Stimulated activated CD4-positive, alpha-beta T cell treated with anti-CD3 and anti-CD28 coated beads, Interleukin-1b, Interleukin-23, amount 100 ng/mL, for 1 hour (primary cell): ENCODE measurements at places on chromosomes 1 and 21.

- DNase-seq = no peak
Observed at GRCh38 chr1:247164694-247165093, 7.1 kb downstream of the ZNF124 start.

GRCh38 chr1:192545896-192546521 is 29.6 kb upstream of the RGS1 start:
- DNase-seq = no peak

GRCh38 chr1:27602462-27603308 is 1.3 kb downstream of the AHDC1 start:
- no peak for DNase-seq

- DNase-seq = no peak
Observed at GRCh38 chr1:223631956-223632355, 33.5 kb downstream of the CAPN8 start.

- no peak for DNase-seq
Observed at GRCh38 chr1:158002022-158002630, 8.7 kb downstream of the KIRREL1 start.

- no peak for DNase-seq
Observed at GRCh38 chr1:24868016-24868875, 61.8 kb downstream of the RUNX3 start.
